Stimulated activated CD4-positive, alpha-beta T cell treated with anti-CD3 and anti-CD28 coated beads, Interleukin-15, amount 100 ng/mL, for 1 hour (primary cell): ENCODE measurements at places on chromosomes 6 and 20.

DNA sequence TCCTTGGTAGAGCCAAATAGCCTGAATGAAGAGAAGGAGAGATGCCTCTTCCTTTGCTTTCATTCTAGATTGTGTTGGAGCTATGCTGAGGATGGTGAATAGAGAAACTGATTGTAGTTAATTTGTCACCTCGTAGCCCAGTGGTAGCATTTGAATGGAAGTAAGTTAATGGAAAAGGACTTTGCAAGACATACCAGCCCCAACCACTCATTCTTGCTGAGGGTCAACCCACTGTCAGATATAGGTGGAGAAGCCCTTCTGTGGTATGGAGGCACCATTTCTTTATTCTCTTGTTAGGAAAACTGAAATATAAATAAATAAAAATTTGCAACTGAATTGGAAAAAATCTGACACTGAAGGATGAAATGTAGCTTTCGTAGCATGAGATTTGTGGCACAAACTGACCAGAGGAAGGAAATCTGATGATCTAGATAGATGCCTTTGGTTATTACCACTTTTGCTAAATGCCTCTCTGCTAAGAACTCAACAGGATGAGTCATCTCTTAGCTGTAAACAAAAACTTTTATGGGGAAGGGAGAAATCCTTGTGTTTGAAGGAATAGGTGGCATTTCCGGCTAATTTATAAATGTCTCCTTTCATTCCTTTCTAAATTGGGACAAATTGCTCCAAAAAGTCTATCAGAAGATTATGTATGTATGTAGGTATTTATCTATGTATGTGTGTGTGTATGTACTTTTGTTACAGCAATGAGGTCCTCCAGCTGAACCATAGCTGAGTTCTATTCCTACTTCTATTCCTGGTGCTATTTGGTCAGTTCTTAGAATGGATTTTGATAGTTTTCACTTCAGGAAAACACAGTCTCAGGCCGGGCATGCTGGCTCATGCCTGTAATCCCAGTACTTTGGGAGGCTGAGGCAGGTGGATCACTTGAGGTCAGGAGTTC lies 76.5 kb upstream of the SUPT3H start:
- no peak for DNase-seq

DNA sequence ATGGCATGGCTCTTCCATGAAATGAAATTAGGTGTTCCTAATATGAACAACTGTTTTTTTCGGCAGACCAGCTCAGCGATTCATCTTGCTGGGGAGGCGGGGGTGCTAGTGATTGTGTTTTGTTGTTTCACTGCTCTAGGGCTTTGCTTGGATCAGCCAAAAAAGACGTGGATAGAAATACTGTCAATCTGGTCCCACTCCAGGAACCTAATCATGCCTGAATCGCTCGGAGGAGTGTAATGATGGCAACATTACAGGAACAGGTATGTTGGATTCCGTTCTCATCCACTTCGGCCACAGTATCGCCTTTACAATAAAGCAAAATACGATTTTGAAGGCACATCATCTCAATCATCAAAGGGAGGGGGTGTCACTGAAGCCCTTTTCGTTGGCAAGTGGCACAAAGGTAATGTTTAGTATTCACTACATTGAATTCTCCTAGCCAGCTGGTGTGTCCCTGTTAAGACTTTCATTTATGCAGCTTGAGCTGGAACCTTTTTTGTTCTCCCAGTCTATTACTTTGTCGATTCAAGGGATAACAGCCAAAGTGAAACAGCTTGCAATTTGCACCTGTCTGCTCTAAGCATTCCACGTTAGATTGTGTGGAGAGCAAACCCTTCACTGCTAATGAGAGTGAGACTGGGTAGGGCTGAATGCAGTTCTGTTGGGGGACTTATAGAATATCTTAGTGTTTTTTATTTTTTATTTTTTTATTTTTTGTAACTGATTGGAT lies 477.7 kb downstream of the TFAP2A start:
- DNase-seq = no peak

DNA sequence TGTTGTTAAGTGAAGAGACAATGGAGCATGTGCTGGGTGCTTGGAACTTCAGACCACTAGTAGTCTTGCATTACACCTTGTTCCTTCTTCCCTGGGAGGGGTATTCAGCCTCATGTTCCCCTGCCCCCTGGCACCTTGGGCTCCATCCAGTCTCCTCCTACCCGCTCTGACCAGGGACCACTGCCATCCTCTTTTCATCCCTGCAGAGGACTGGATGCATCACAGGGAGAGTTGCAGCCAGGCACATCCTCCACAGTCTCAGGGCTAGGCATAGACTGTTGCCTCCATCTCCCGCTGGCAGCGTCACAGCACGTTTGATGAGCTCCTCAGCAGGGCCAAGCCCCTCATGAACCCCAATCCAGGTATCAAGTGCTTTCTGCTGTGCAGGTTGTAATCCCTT lies 1.3 kb upstream of the TAAR8 start:
- no peak for DNase-seq

- no peak for DNase-seq
Measured at GRCh38 chr6:72946774-72947173, 278.5 kb downstream of the KHDC1L start.

GRCh38 chr6:1503811-1504210 lies 105.9 kb upstream of the FOXC1 start:
- DNase-seq = no peak

GRCh38 chr20:19347943-19348456 lies 135.6 kb downstream of the SLC24A3 start:
- DNase-seq = no peak

GRCh38 chr6:151409260-151409659 lies 17.9 kb upstream of the ZBTB2 start:
- no peak for DNase-seq

GRCh38 chr20:46400828-46401477 lies 5.5 kb downstream of the ELMO2 start:
- DNase-seq = no peak

GRCh38 chr20:48416002-48416401 lies 411.8 kb downstream of the PREX1 start:
- no peak for DNase-seq

- DNase-seq = no peak
Measured at GRCh38 chr6:167976708-167977107, 20.8 kb upstream of the KIF25 start.

DNA sequence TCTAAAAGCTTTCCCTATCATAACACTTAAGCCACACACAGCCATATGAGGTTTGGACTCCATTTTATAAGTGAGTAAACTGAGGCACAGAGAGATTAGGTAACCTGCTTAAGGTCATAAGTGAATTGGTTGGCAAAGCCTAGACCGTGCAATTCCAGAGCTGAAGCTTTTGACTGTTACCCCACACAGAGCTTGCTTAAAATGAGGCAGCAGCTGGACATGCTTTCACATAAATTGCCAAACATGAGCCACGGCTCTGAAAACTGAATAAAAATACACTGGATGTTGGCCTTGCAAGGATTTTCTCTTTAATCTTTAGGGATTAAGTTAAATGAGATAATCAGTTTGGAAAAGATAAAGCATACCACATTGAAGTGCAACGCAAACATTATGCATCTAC lies 2.5 kb downstream of the RIPOR2 start:
- no peak for DNase-seq

DNA sequence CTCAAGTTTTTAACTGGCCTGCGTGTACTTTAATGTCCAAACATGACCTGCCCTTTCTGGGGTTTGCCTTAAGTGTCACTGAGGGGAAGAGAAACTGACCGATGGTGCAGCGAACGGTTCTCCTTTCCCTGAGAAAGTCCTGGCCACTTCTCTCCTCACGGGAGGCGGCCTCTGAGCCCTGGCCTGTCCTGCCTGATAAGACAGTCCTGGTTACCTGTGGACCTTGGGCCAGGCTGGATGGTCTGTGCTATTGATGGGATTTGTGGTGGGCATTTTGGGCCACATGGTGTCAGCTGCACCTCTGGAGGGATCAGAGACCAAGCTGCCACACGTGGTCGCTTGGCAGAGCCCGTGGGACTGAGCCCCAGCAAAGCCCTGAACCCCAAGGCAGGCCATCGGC lies 11.6 kb upstream of the NTSR1 start:
- no peak for DNase-seq

DNA sequence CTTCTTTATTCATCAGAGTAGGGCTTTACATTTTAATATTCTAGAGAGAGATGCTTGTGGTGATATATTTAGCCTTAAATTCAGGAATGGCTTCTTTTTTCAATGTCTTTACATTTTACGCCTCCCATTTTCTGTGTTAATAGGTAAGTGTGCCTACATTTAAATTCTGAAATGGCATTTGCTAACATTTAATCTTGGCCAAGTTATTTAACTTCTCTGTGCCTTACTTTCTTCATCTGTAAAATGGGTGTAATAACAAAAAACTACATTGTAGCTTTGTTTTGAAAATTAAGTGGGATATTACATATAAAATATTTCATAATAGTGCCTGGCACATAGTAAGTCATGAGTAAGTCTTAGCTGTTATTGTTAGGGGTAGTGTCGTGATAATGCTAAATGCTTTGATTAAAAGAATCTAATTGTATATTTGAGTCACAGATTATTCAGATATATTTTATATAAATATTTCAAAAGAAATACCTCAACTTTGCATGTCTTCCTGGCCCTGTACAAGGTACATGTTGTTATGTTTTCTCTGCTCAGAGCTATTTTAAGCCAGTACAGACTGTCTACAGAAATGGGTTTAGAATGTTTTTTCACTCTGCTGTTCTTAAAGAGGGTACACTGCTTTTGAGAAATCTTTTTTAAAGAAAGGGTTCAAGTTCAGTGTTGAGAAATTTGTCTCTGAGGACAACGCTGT lies 18.8 kb downstream of the CARMIL1 start:
- DNase-seq = no peak

DNA sequence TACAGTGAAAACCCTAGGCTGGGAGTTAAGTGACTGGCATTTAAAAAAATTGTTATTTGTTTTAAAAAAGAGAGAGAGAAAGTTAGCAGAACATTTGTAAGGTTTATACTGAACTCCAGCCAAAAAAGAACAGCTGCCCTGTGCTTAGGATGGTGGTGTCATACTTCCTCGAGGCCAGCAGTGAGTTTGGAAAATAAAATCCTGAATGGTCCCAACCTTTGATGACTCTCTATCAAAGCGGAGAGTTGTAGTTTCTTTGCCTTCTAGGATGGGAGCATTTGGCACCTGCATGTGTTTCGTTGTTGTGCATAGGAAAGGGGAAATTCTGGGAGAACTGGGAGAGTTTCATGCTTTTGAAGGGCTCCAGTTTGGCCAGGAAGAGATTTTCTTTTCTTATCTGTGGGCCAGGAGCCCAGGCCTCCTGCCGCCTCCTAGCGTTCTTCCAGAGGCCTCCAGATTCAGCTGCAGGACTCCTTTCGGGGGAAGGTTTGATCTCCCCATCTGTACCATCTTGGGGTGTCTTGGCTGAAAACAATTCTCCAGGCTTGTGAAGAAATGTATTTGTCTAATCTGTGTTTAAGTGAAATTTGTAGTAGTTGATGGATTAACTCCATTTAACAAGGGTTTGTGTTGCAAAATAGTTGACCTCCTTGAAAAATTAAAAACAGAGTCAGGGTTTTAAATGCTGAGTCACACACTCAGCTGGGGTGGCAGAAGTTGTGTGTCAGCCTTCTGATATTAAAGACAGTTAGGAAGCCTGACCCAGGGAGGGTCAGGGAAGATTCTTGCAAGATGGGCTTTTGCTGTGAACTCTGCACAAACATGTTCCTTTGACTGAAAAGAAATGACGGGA lies 63.4 kb downstream of the TXNDC5 start:
- DNase-seq = no peak

- no peak for DNase-seq
Measured at GRCh38 chr6:18444111-18444510, 57.0 kb downstream of the RNF144B start.

GRCh38 chr6:81767163-81767891 lies 14.8 kb upstream of the TENT5A start:
- no peak for DNase-seq

DNA sequence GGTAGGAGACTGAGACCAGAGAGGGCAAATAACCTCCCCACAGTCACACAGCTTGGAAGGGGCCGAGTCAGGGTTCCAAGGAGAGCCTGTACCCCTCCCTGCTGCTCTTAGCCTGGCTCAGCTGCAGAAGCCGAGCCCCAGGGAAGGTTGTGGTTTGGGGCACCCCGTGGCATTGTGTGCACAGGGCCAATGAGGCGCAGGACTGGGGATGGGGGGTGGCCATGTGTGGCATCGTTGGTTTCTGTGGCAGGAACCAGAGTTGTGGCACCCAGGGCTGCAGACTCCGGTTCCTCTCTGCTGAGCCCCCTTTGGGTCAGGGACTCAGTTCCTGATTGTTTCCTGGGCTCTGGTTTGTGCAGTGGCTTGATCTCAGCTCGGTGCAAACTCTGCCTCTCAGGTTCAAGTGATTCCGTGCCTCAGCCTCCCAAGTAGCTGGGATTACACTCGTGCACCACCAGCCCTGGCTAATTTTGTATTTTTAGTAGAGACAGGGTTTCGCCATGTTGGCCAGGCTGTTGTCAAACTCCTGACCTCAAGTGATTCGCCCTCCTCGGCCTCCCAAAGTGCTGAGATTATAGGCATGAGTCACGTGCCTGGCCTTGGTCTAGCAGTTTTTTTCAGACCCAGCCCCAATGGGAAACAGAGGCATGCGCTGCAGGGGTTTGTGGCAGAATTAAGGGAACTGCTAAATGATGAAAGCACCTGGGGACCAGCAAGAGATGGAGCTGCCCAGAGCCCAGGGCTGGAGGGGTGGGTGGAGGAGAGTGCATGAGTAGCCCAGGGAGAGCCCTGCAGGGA lies 221.0 kb upstream of the SULF2 start:
- DNase-seq = no peak

DNA sequence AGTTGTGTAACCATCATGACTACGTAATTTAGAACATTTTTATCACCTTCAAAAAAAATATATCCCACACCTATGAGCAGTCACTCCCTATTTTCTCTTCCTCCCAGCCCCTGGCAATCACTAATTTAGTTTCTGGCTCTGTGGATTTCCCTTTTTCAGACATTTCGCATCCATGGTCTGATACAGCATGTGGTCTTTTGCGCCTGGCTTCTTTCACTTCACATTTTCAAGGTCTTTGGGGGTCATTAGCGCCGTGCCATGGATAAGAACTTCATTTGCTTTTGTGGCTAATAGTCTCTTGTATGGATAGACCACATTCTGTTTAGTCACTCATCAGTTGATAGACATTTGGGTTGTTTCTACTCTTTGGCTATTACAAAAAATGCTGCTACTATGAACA lies 44.9 kb upstream of the DUSP22 start:
- DNase-seq = no peak

GRCh38 chr6:12009876-12010634 lies 2.1 kb upstream of the HIVEP1 start:
- DNase-seq = no peak

DNA sequence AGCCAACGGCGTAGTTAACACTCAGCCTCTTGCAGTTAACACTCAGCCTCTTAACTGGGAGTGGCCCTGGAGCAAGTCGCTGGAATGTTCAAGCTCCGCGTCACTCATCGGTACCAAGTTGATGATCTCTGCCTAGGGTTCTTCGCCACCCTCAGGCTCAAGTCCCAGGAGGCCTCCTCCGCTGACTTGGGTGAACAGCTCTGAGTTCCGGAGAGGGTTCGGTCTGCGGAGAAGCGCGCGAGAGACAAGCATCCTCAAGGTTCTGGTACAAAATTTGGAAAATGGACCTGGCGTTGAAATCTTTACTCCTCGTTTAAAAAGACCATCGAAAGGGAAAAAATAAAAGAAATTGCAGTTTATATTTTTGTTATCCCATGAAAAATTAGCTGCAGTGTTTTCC lies 876 bp upstream of the DSP start:
- DNase-seq = no peak
